CD8-positive, alpha-beta memory T cell (primary cell): ENCODE measurements at places on chromosomes 2 and 18.

DNA sequence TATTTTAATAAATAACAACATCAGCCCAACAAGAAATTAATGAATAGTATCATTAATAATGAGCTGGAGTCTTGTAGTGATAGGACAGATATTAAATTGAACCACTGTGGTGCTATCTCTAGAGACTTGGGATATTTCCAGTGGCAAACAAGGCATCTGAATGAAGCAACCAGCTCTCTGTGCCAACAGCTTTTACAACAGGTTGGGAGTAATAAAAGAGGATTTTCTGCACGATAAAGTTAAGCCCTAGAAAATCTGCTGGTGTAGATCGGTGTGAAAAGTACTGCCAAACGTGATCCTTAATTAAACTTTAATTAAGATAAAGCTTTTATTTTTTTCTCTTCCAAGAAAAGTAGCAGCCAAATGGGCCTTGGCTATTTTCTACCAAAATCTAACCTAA lies 385.5 kb downstream of the NR4A2 start:
- no peak for DNase-seq

GRCh38 chr2:139825726-139826125 lies 1045.5 kb upstream of the NXPH2 start:
- DNase-seq = no peak

- no peak for DNase-seq
Measured at GRCh38 chr2:25620077-25620476, 53.3 kb downstream of the DTNB start.

GRCh38 chr2:80815259-80815658 lies 510.7 kb upstream of the LRRTM1 start:
- DNase-seq = no peak

DNA sequence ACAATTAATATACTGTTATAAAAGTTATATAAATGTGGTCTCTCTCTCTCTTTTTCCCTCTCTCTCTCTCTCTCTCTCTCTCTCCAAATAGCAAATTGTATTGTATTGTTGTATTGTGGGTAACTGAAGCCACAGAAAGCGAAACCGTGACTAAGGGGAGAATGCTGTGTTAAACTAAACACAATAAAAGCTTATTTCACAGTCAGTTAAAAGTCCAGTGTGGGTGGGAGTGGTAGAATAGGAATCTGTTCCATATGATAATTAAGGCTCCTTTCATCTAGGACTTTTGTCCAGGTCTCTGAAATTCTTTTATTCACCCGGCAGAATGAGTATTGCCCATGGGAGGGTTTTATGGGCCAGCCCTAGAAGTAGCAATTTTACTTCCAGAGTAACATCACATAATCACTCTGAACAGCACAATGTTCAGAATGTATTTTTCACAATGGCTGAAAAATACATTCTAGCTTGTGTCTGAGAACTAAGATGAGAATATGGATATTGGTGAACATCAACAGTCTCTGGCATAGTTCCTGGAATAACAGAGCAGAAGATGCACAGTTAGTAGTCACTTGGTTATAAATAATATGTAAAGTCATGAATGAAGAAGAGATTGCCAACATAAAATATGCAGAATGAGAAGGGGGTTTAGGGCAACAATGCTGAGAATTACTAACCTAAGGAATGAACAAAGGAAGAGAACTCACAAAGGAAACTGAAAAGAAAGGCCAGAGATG lies 399.1 kb downstream of the PLCL1 start:
- no peak for DNase-seq

- peak; percentile 38 for DNase-seq
Measured at GRCh38 chr2:189347540-189347939, 93.7 kb upstream of the WDR75 start.

- DNase-seq = no peak
Measured at GRCh38 chr2:150280231-150280630, 207.2 kb downstream of the RND3 start.
